Ascending aorta (tissue), 2 donors: ENCODE measurements at places on chromosomes 16 and 17.

GRCh38 chr16:23061669-23062068 lies 87.6 kb downstream of the USP31 start:
- no peak for DNase-seq
- H3K36me3 ChIP-seq: no peaks in the 10 kb centered on the region
- no peak overlapping the region for H3K27ac ChIP-seq
- peaks cover 2% of the 10 kb centered on the region for H3K4me1 ChIP-seq

DNA sequence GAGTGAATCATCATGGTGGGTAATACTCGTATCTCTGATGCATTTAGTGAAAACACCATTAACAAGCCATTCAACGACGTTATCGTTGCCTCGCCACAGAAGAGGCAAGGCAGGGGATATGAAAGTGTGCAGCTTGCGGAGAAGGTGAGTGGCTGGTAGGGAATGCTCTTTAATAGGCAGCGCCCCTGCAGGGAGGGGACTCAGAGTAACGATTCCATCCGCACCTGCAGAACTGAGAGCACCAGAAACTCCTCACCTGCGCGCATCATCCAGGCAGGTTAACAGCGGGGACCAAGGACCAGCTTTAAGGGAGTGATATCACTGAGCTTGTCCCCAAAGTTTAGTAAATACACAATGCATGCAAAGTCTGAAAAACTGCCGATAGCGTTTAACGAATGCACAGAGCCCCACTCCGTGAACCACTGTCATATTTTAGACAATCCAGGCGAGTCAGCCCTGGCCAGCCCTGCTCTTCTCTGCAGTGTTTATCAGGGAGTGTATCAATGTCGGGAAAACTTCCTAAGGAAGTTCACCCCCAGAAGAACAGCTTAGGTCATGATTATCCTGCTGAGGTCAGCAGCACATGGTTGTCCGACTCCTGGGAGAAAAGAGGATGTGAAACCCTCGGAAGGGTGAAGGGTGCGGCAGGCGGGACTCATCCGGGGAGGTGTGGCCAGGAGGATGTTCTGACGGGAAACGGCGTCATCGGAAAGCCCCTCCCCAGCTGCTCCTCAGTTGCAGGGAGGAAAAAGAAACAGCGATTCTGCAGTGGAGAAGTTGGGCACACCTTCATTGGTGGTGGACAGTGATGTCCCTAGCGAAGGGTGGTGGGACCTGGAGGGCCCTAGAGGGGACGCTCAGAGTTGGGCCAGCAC lies 68.5 kb upstream of the DNAH17 start:
- no peaks in the 10 kb centered on the region for H3K4me1 ChIP-seq

DNA sequence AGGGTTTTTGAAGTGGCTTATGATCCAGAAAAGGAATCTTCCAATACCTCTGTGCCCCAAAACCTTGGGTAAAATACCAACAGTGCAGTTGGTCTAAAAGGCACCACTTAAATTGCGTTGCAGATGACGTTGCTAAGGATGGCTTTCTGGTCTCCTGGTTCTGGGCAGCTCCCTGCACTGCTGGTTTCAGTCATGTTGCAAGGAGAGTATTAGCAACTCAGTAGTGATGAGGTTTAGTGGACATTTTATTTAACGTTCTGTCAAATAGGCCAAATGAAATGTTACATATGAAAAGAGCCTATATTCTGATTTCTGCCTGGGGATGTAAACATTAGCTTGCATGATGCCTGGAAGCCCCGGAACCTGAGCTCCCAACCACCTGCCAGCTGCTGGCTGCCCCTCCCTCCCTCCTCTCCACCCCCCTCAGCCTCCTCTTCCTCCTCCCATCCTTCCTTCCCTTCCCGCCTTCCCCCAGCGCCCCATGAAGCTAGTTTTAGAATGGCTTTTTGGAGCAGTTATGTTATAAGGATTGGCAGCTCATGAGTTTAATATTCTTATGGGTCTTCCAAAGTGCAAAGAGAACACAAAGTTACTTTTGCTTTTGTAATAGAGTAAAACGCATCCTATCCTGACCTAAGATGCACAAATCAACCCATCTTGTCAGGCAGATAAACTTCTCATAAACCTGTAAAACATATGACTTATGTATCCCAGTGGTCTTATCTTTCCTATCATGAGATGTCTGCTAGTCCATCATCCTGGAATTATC lies 20.7 kb downstream of the CD7 start:
- H3K4me3 ChIP-seq: peak overlapping the region; percentile 67
- H3K36me3 ChIP-seq: no peaks in the 10 kb centered on the region
- peaks cover 37% of the 10 kb centered on the region for H3K4me1 ChIP-seq

DNA sequence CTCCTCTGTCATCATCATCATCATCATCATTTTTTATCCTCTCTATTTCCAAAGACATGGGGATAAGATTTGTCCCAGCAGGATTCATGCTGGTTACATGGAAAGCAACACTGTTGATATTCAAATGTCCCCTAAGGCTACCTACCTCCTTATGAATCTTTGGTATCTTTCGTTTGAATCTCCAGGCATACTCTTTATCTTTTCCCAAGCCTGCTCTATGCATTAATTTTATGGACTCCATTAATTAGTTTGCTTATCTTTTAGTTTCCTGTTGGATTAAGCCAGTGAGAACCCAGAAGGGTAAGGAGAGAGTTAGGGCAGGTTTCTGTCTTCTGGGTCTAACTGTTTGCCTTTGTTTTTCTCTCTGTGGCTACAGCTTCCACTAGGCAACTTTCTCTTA lies 129.6 kb upstream of the GOT2 start:
- H3K4me1 ChIP-seq: no peaks in the 10 kb centered on the region
- no peak overlapping the region for H3K4me3 ChIP-seq
- no peaks in the 10 kb centered on the region for H3K36me3 ChIP-seq
- H3K27ac ChIP-seq: no peak overlapping the region
- no peak for DNase-seq

DNA sequence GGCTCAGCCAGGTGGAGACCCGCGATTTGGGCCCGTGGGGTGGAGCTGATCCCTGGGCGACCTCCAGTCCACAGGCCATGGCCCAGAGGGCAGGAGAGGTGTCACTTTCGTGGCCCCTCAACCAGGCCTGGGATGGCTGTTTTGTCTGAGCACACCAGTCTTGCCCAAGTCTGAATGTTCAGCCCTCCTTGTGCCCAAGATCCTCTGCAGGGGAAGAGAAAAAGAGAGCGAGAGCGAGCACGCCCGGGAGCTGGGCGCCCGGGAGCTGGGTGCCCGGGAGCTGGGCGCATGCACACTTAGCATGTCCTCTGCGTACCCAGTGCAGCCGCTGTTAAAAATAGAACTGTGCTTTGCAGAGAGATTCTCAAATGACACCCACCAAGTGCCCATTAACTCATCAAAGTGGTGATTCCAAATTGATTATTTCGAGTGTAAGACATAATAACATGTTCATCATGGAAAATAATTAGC lies 403.3 kb upstream of the TNRC6C start:
- no peaks in the 10 kb centered on the region for H3K27me3 ChIP-seq
- no peak overlapping the region for H3K4me3 ChIP-seq
- H3K27ac ChIP-seq: no peak overlapping the region
- DNase-seq: no peak

DNA sequence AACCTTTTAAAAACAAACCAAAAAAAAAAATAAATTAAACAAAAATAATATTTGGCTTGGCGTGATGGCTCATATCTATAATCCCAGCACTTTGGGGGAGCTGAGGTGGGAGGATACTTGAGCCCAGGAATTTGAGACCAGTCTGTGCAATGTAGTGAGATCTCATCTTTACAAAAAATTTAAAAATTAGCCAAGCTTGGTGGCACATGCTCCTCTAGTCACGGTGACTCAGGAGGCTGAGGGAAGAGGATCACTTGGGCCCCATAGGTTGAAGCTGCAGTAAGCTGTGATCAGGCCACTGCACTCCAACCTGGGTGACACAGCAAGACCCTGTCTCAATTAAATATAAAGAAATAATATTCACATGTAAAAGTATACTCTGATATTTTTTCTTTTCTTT lies 12.2 kb downstream of the GNGT2 start:
- DNase-seq: no peak
- H3K27ac ChIP-seq: no peak overlapping the region
- H3K4me1 ChIP-seq: no peaks in the 10 kb centered on the region
- no peaks in the 10 kb centered on the region for H3K27me3 ChIP-seq
- no peaks in the 10 kb centered on the region for H3K36me3 ChIP-seq

GRCh38 chr16:53991754-53992378 lies 287.9 kb downstream of the FTO start:
- H3K4me1 ChIP-seq: no peaks in the 10 kb centered on the region
- no peak overlapping the region for H3K4me3 ChIP-seq
- DNase-seq: no peak
- H3K27ac ChIP-seq: no peak overlapping the region
- no peaks in the 10 kb centered on the region for H3K36me3 ChIP-seq
- no peaks in the 10 kb centered on the region for H3K27me3 ChIP-seq

GRCh38 chr17:68450801-68451200 lies 6.5 kb downstream of the WIPI1 start:
- H3K4me1 ChIP-seq: peaks cover 4% of the 10 kb centered on the region
- DNase-seq: peak; percentile 58
- no peaks in the 10 kb centered on the region for H3K27me3 ChIP-seq
- H3K36me3 ChIP-seq: peaks cover 55% of the 10 kb centered on the region

GRCh38 chr17:75288770-75289114 lies 491 bp downstream of the SLC25A19 start:
- peak overlapping the region; percentile 51 for H3K27ac ChIP-seq
- H3K4me1 ChIP-seq: no peaks in the 10 kb centered on the region
- no peaks in the 10 kb centered on the region for H3K27me3 ChIP-seq
- H3K4me3 ChIP-seq: peak overlapping the region; percentile 69
- no peaks in the 10 kb centered on the region for H3K36me3 ChIP-seq

GRCh38 chr17:69714669-69715068 lies 300.2 kb downstream of the MAP2K6 start:
- no peak overlapping the region for H3K27ac ChIP-seq
- H3K27me3 ChIP-seq: no peaks in the 10 kb centered on the region
- no peak overlapping the region for H3K4me3 ChIP-seq
- H3K4me1 ChIP-seq: no peaks in the 10 kb centered on the region

GRCh38 chr17:49117587-49118230 lies 14.9 kb upstream of the B4GALNT2 start:
- H3K27me3 ChIP-seq: no peaks in the 10 kb centered on the region
- H3K36me3 ChIP-seq: no peaks in the 10 kb centered on the region
- no peak overlapping the region for H3K4me3 ChIP-seq
- H3K27ac ChIP-seq: no peak overlapping the region
